ENCODE measurements at places on chromosomes 6 and 20.

- DNase-seq, result no peak
These were observed 38.7 kb upstream of the THEMIS start for GRCh38 chr6:127939442-127940066.

- DNase-seq, result peak; percentile 78
These were observed 744 bp upstream of the FOXO3 start for GRCh38 chr6:108559884-108560462.

DNA sequence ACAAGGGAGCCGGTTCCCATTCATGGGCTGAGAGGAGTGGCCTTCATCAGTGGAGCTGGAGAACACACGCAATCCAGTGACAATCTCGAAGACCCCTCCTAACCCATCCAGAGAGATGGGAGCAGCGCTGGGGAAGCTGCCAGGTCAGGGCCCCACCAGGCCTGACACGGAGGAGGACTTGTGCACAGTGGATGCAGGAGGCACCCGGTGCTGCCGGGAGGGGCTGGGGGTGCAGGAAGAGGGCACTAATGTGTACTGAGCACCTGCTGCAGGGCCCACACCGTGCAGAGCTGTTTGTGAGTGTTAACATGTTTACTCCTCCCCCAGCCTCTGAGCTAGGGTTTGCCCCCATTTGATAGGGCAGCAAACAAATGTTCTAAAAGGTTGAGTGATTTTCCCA lies 43.8 kb upstream of the GPR6 start:
- no peak for DNase-seq

- no peak for DNase-seq
These were observed 595 bp upstream of the SRF start for GRCh38 chr6:43170417-43170930.

GRCh38 chr6:106419900-106420613 lies 59.5 kb downstream of the CRYBG1 start:
- no peak for DNase-seq

DNA sequence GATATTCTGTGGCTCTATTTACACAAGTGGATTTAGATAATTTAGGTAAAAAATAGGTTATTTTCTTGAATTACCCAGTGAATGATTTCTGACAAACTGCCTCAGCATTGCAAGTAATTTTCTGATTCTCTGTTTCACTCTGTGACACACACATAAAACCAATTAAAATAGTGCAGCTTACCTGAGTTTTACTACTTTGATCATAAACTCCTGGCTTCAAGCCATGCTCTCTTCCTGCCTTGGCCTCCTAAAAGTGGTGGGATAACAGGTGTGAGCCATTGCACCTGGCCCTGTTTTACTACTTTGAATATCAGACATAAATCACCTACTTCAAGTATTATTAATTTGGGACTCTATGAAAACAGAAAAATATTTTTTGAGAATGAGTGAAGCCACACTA lies 462.9 kb downstream of the ADGRB3 start:
- DNase-seq, result no peak

DNA sequence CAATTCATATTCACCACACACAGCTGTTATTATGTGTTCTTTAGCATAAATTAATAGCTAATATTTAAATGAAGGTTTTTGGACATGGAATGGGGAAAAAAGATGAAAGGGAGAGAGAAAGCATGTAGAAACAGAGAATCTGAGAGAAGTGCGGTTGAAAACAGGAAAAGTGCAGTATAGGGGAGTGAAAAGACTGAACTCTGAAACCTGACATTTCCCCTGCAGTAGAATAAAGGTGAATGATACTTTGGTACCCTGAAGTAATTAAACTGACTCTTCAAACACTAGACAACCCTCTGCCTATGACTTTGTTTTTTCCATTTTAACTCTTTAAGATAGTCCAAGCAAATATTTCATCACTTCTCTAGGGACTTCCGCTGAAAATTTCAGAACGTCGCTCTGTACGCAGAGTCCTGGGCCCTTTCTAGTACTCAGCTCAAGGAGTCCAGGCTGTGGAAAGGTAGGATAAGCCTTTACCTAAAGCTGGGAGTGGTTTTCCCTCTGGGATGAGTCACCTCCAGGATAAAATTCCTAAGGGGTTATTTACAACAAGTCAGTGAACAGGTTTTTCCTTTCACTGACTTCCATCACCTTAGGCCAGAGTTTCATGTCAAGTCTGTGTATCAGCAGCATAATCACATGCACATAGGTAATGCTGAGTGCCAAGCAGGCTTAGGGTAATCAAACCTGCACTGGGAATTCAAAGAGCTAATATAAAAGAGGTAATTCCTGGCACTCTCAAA lies 614.5 kb downstream of the PKHD1 start:
- no peak for DNase-seq

GRCh38 chr6:138991206-138991605 lies 3.2 kb upstream of the REPS1 start:
- no peak for DNase-seq

GRCh38 chr6:20661721-20662120 lies 127.5 kb downstream of the CDKAL1 start:
- no peak for DNase-seq

- DNase-seq, result no peak
These were observed 253.4 kb downstream of the PRL start for GRCh38 chr6:22043284-22043962.

DNA sequence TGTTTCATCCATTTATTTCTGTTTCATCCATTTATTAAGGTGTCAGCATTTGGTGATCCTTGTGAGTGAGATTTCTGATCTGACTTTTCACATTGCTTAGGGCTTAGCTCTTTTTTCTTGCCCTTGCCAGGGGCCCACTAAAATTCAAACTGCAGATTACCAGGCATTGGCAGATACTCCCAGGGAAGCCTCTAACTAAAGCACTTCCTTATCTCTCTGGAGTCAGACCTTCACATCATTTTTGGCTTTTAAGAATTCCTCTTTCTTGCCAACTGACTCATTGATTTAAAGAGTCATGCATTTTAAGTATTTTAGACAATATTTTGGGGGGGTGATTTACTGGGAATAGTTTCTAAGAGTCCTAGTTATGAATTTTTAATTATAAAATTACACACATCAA lies 2.6 kb upstream of the WFDC8 start:
- DNase-seq, result no peak

DNA sequence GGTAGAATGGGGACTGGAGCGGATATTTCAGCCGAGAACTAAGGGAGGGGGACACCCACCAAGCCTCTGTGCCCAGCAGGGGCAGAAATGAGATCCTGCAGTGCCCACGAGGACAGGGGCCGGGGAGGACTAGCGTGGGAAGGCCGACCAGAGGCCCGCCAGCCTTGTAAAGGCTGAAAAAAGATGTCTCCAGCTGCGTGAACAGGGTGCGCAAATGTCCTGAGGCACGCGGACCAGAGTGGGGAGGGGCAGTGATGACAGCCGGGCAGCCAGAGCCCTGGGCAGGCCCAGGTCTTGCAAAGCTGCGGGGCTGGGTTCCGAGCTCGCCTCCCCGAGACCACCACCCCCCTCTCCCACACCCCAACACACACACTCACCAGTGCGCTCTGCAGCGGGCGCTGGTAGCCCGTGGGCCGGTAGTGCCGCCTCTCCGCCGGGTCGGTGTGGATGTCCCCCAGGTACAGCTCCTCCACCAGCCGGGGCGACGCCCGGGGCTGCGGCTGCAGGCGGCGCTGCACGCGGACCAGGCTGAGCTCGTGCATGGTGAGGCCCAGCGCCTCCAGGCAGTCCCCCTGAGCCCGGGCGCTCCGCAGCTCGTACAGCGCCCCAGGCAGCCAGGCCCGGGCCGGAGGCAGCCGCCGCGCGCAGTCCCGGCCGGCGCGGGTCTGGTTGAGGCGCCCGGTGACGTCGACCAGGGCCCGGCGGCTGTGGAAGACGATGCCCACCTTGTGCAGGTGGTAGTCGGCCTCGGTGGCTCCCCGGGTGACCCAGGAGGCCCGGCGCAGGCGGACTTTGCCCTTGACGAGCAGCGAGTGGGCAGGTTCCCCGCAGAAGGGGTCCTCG lies 48.2 kb downstream of the APCDD1L start:
- no peak for DNase-seq

GRCh38 chr20:38809942-38810341 lies 4.4 kb downstream of the PPP1R16B start:
- DNase-seq, result no peak

- peak; percentile 21 for DNase-seq
These were observed 19.0 kb downstream of the SENP6 start for GRCh38 chr6:75620381-75621304.

GRCh38 chr6:106003268-106003987 lies 82.7 kb upstream of the PRDM1 start:
- no peak for DNase-seq

DNA sequence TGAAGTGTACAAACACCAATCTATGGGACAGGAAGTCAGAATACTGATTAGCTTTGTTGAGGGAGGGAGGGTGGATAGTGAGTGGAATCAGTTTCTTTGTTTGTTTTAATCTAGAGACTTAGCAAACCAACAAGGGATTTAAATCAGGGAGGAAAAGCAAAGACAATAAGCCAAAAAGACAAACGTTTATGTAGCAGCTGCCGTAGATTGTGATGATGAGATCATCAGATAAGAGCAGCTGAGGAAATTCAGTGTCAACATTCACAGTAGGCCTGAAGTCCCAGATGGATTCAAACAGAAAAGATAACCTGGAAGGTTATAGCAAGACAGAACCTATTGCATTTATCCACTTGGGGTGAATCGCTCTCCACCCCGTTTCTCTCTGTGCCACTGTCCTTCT lies 104.9 kb upstream of the SYNDIG1 start:
- no peak for DNase-seq

DNA sequence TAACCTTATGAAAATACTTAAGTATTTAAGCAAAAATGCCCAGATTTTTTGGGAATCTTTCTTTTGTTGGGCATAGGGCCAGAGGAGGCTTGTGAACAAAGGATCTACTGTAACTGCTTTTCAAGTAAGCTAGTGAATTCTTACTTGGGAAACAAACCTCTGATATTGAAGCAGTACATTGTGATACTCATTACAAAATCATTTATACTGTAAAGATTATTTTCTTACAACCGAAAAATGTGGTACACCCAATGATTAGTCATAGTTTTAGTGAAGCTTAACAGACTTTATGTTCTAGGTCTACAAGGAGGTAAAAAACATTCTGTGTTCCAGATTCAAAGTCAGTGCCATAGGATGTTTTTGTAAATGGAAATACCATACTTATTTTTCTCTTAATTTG lies 272.9 kb upstream of the KCNQ5 start:
- DNase-seq, result peak; percentile 28

DNA sequence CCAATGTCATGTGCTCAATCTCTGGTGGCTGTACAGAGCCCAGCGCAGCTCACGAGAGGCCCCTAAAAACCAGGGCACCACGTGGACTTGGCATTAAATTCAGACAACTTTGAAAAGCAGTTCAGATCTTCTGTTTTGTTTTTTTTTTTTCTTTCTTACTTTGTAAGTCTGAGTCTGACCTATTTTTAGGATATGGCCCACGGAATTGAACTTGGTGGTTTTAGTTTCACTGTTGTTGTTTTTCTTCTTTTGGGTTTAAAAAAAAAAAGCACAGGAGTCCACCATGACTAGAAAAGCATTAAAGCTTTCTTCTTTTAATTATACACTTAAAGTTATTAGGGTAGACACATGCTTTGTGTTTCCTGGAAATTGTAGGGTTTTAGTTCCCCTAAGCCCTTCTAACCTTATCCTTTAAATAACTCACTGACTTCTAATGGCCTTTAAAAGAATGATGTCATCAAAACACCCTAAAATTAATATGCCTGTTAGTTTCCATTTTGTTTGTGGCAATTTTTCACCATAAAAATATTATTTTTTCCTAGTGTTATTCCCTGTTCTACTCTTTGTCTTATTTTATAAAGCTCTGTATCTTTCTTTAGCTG lies 48.5 kb upstream of the CCN2 start:
- DNase-seq, result no peak

- DNase-seq, result no peak
These were observed 944.7 kb downstream of the PHF3 start for GRCh38 chr6:64580346-64580745.

DNA sequence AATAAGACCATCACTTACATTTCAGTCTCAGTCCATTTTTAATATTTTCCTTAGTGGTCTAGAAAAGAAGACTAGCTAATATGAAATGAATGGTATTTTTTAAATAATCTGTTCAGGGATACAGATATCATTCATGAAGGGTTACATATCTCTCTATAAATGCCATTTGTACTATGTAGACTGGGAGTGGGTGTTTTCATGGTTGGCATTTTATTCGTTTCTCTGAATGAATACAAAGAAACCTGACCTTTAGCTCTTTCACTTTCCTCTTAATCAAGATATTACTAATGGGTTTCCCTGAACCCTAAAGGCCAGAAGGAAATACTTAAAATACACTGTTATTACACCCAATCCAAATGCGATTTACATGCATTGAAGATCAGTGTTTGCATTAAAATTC lies 788.9 kb downstream of the TBC1D32 start:
- no peak for DNase-seq

- DNase-seq, result no peak
These were observed 136.9 kb downstream of the SASH1 start for GRCh38 chr6:148479497-148479896.

DNA sequence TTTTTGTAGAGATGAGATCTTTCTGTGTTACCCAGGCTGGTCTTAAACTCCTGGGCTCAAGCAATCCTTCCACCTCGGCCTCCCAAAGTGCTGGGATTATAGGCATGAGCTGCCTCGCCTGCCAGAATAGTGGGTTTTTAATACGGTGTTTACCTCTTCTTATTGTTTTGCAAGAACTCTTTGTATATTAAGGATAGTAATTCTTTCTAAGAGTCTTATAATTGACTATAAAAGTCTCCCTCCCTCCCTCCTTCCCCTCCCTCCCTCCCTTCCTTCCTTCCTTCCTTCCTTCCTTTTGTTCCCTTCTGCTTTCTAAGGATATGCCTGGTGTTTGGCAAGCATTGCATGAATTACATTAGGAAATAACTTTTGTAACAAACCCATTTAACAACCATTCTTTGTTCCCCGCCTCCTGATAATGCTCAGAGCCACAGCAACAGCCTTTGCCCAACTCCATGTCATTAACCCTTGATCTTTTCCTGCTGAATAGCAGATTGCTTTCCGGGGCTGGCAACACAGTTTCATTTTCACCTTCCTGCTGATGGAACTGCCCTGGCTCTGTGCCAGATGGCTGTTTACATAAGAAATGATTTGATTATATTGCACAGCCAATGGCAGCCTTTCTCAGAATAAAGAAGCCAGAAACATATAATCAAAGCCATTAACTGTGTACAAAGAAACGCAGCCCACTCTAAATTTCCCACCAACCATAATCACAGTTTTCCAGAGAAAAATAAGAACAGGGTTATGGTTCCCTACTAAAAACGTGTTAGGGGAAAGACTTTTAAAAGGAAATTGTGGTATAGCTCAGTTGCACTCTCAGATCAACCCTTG lies 143.7 kb upstream of the PTPN1 start:
- no peak for DNase-seq

DNA sequence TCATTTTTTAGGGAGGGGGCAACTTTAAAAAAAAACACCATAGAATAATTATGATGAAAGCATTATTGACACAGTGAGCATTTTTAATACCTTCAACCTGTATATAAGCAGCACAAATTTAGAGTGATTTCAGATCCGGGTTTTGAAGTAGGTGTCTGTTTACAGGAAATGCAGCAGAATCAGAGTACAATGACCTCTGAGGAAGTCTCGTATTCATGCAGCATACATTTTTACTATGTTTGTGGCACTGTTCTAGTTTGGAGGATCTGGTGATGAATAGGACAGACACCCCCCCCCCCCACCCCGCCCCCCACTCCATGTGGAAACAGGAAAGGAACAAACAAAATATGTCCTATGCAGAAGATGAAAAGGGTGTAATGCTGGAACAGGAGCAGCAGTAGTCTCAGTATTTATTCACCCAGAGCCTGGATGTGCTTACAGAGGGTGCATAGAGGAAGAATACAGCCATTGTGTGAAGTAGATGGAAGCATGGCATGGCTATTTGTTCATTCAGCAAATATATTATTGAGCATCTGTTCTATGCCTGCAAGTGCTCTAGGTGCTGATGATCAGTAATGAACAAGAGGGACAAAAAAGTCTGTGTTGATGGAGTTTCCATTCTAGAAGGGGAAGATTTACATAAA lies 19.7 kb downstream of the VAPB start:
- DNase-seq, result no peak

Data from cerebellar cortex (tissue), 1 donor.